ENCODE measurements at places on chromosomes 1 and 21.

GRCh38 chr1:95230256-95230655 lies 3.8 kb upstream of the RWDD3 start:
- DNase-seq = no peak

GRCh38 chr1:203426870-203427269 lies 48.7 kb upstream of the PRELP start:
- DNase-seq = no peak

DNA sequence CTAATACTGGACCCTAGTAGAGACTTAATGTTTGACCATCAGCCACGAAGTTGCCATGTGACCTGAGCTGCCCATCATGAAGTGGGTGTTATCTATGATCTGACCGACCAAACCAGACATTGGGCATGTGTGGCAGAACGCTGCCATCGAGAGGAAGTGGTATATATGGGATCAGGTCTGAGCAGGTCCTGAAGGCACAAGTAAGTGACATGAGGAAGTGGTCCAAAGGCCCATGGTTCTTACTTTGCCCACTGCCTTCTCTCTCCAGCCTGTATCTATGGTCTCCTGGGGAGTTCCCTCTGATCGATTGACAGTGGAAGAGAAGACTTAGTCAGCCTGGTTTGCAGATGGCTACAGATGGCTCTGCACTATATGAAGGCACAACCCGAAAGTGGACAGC lies 7.9 kb downstream of the SPSB1 start:
- DNase-seq = no peak

DNA sequence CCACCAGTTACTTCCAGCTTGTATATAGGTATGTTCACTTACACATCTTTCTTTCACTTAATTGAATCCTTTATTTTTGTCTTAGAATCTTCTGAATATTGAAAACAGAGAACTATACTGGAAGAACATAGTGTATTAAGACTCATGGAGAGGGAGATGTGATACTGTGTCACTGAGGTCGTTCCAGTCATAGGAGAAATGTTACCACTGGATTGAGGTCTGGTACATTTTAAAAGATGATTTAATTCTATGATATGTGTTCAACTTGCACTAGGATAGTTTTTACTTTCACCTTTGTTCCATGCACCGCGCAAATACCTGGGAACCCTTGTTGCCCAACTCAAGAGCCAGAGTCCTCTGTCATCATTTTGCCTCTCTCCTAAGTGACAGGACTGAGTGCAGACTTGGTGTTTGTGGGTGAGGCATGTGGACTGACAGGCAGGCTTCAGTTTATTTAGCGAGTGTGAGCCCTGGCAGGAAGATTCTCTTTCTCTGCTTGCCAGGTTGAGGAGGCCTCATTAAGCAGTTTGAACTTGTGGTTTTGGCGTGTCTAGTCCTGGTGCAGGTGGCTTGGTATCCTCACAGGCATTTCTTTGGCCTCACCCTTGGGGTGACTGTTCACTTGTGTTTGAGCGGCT lies 63.7 kb downstream of the DYRK1A start:
- DNase-seq = no peak

GRCh38 chr1:57576756-57577155 lies 152.9 kb upstream of the DAB1 start:
- no peak for DNase-seq

- no peak for DNase-seq
Measured at GRCh38 chr1:110928904-110929303, 34.8 kb downstream of the LRIF1 start.

DNA sequence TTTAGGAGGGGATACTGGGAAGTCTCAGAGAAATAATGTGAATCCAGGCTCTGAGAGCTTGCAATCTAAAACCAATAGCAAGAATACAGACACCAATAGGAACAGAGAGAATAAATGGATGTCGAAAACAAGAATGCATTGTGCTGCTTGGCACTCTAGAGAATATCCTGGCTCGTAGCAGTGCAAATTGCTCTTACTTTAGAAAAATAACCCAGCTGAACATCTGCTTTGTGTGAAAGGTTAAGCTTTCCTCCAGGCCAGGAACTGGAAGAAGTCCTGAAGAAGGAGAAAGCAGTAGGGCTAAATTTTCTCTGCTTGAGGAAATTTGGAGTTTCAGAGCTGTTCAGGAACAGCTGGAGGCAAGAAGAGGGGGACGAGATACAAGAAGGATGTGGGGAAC lies 382.3 kb downstream of the HHIPL2 start:
- DNase-seq = no peak

DNA sequence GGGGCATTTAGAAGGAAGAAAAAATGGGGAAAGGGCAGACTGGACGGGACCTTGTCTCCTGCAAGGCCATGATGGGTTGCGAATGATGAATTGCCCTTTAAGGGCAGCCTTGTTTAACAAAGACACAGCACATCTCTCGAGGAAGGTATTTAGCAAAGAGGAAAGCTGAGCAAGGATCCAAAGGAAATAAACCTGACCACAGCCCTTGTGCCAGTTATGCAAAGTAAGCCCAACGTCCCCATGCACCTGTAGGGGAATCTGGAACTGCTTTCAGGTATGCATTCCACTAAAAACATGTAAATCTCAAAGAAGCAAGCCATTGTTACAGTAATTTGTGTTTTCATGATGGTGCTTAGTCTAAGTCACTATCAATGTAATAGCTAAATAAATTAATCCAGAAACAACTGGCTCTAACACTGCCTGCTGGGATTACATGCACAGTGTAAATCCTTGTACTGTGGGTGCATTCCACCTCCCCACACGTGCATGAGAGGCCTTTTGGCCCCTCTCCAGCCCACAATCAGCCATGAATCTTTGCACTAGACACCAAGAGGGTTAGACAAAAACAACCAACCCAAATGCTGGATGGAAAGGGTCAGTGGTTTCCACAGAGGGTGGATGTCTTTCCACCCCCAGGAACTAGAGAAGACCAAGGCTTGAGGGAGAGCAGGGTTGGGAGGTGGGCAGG lies 228.8 kb upstream of the KAZN start:
- no peak for DNase-seq

GRCh38 chr1:48250572-48250971 lies 28.1 kb downstream of the SLC5A9 start:
- no peak for DNase-seq

GRCh38 chr1:245718123-245718522 lies 563.3 kb downstream of the KIF26B start:
- DNase-seq = no peak

GRCh38 chr1:111499026-111499785 lies 4.2 kb downstream of the ADORA3 start:
- DNase-seq = no peak

DNA sequence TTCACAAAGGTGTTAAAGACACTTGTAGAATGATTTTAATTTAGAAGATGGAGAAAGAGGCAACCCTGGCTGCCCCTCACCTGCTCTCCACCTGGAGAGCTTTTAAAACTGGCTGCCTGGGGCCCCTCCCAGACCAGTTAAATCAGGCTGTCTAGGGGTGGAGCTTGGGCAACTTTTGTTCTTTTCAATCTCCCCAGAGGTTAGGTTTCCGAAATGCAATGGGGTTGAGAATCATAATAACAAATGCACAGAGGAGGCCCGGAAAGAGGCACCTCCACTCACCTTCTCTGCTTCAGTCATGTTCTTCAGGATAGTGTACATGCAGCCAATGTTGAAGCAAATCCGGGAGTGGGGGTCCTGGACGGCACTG lies 400 bp downstream of the NCF2 start:
- DNase-seq = no peak

DNA sequence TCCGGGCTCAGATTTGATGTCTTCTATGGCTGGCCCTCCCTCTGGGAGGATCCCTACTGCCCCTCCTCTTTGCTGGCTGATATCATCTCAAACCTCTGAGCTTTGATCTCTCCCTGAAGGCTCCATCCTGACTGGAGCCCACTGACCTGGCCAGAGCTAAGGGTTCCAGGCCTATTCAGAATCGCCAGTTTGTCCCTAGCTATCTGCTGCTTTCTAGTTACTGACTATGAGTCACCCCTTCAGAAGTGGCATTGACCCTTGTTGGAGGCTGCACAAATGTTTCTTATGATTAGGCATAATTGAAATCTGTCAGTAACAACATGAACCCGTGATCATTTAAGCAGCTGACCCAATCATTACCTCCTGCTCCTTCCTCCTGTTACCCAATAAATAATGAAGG lies 87.1 kb downstream of the ABCA4 start:
- DNase-seq = no peak

DNA sequence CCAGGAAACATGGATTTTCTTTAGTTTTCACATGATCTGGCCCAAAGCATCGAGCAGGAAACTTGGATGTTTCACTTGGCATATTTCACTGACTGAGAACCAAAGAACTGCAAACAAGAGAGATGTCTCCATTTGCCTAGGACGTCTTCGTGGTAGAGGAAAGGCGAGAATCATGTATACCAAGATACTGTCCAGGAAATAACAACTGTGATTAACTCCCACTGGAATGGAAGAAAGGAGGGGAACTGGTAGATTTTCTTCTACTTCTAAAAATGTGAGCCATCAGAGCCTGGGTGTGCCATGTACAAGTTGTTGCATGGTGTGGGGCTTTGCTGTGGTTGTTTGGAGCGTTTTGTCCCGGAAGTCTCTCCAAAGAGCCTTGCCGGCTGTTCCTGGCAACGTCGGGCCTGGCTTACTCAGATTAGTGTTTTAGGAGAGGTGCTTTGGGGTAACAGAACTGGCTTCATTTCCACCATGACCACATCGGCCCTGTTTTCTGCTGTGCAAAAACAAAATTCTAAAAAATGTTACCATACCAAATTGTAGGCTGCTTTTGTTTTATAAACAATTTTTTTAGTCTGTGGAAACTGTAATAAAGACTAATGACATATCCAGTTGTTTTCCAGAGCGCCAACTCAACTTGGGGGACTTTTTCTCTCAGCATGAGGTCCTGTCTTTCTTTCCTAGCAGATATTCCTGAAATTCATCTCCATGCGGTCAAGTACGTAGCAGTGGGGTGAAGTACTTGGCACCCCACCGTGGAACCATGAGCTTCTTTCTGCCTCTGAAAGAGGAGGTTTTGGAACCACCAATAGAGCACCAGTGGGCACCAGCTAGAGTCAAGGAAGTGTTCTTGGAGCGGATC lies 118.3 kb downstream of the TM2D1 start:
- no peak for DNase-seq

- no peak for DNase-seq
Measured at GRCh38 chr1:51669272-51669671, 52.4 kb downstream of the OSBPL9 start.

DNA sequence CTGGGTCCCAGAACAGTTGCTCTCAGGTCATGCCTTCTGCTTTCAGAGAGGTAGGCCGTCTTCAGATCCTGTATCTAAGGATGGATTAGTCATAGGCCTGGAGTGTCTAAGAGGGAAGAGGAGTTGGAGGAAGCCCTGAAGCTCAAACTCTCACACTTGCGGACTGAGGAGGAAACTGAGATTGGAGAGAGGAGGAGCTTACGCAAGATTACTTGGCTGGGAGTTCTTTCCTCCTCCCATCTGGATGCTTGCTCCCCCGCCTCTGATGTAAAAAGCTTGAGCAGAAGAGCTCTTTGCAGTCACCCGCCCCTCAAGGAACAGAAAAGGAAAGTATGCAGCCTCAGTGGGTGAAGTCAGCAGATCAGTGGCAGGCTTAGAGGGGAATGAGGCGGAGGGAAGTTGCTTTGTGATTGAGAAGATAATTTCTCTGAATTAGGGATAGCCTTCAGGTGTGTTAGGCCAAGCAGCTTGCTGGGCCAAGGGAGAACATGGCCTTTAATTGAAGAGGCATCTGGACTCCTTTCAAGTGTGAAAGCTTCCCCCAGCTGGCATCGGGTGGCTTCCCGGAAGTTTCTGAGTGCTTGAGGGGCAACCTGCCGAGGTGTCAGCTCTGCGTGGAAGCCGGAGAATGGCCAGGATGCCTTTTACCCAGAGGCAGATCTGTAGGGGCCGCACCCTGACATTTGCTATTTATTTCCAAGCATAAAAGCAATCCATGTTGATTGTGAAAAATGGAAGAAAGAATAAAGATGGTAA lies 6.6 kb downstream of the ADORA1 start:
- DNase-seq = no peak

GRCh38 chr1:171313319-171313834 lies 606 bp upstream of the FMO4 start:
- no peak for DNase-seq

- no peak for DNase-seq
Measured at GRCh38 chr1:154750681-154751665, 119.1 kb downstream of the KCNN3 start.

GRCh38 chr1:61287734-61288133 lies 205.4 kb downstream of the NFIA start:
- DNase-seq = no peak

GRCh38 chr1:41872074-41872473 lies 46.6 kb downstream of the HIVEP3 start:
- DNase-seq = no peak

DNA sequence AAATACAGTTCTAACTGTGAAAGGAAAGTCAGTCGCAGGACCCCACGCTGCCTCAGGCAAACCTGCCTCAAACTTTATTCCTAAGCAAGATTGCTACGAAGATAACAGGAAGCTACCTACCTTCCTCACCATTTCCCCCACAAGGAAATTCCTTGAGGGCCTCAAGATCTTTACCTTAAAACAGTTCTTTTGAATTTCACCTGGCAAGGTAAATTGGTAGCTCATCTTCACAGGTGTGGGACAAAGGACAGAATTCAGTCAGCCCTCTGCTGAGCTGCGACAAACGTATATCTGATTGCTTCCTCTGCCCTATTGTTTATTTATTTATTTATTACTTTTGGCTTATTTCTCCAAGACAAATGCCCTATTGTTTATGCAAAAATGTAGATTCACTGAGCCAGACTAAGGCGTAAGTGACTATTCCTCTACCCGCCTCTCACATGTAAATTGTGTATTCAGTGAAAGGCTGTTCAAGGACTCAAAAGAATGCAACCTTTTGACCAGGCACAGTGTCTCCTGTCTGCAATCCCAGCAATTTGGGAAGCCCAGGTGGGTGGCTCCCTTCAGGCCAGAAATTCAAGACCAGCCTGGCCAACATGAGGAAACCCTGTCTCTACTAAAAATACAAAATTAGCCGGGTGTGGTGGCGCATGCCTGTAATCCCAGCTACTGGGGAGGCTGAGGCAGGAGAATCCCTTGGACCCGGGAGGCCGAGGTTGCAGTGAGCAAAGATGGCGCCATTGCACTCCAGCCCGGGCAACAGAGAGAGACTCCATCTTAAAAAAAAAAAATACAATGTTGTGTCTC lies 17.3 kb upstream of the PKNOX1 start:
- DNase-seq = no peak

GRCh38 chr21:34950980-34951379 lies 98.1 kb downstream of the RUNX1 start:
- no peak for DNase-seq

DNA sequence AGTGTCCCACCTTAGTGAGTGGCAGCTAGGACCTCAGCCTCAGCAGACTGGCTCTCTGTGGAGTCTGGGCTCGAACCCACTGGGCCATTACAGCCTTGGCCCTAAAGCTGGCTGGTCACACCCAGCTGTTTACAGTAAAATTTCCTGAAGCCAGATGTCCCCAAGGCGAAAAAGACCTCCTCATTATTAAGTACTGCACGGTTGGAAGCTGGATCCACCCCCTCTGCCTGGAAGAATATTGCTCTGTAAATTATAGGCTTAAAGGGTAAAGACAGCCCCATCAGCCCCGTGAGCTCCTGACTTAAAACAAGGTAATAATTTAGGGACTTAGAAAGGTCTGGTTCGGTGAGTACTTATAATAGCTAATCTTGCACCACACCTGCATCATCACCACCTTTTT lies 30.3 kb upstream of the TMEM51 start:
- DNase-seq = no peak

GRCh38 chr1:2376931-2377672 lies 14.3 kb downstream of the MORN1 start:
- DNase-seq = no peak

- no peak for DNase-seq
Measured at GRCh38 chr21:32834211-32834915, 62.8 kb upstream of the PAXBP1 start.

All from left kidney (tissue), 8 donors.